ENCODE measurements at places on chromosomes 11 and 22.

- DNase-seq = no peak
Measured at GRCh38 chr11:2160736-2161259, at the start of gene INS. Gene INS (minus strand): TSS chr11:2161209. CDS start chr11:2160971, 238 bp downstream.

DNA sequence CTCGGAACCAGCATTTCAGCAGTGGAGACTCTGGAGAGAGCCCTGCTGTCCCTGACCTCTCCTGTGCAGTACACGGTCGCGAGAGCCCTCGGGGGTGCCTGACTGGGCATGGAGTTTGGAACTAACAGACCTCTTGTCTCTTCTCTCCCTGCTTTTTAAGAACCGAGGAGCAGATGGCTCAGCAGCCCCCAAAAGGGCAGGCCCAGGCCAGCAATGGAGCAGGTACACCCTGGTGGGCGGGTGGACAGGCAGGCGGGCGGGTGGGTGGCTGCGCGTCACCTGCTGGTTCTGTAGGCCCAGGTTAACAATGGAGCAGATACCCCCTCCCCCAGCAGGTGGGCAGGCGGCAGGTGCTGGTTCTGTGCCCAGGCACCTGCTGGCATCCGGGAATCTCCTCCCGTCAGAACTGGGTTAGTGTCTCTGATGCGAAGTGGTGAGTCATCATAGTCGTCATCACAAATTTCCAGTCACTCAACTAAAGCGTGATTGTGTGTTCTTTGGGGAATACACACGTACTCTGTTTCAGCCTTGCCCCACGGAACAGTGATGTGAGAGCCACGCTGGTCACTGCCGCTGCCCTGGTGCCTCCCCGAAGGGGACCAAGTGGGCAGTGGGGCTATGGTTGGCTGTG lies 41.1 kb downstream of the GRAMD4 start:
- peak; percentile 45 for DNase-seq

GRCh38 chr11:118485273-118485672 lies 42.0 kb upstream of the TTC36 start:
- no peak for DNase-seq

GRCh38 chr11:126743628-126744027 lies 256.9 kb downstream of the KIRREL3 start:
- DNase-seq = no peak

DNA sequence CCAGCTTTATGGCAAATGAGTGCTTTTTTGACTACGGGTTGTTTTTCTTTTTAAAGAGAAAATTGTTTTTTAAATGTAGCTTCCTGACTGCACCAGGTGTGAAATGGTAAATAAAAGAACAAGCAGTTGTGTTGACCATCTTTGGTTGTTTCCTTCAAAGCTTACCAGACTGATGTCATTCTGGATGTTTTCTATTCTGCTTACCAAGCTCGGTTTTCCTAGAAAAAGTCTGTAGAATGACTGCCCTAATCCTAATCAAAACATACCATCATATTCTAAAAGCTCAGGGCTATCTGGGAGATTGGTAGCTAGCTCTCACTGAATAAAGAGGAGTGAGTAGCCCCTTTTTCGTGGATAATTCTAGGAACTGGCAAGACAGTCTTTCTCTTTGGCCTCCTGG lies 77.7 kb downstream of the GAB2 start:
- DNase-seq = no peak

GRCh38 chr11:128552783-128553661 lies 34.3 kb downstream of the ETS1 start:
- DNase-seq = no peak

- no peak for DNase-seq
Measured at GRCh38 chr11:35334385-35335090, 84.8 kb downstream of the SLC1A2 start.

DNA sequence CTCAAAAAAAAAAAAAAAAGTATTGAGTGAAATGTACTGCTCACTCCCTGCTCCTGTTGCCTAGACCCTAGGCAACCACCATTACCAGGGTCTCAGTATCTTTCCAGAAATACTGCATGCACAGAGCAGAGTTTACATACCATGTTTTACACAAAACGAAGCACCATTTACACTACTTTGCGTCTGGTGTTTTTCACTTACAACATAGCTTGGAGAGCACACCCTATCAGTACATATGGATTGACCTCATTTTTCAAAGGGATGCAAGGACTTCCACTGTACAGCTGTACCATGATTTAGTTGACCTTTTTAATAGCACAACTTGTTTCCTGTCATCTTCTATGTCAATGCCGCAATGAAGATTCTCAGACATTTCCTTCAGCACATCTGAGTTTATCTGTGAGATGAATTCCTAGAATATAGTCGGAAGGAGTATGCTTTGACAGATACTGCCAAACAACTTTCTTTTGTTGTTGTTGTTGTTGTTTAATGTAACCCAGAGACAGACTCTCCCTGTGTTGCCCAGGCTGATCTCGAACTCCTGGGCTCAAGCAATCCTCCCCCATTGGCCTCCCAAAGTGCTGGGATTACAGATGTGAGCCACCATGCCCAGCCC lies 6.1 kb downstream of the MYH9 start:
- no peak for DNase-seq

- DNase-seq = no peak
Measured at GRCh38 chr11:7606496-7606895, 66.8 kb downstream of the CYB5R2 start.

DNA sequence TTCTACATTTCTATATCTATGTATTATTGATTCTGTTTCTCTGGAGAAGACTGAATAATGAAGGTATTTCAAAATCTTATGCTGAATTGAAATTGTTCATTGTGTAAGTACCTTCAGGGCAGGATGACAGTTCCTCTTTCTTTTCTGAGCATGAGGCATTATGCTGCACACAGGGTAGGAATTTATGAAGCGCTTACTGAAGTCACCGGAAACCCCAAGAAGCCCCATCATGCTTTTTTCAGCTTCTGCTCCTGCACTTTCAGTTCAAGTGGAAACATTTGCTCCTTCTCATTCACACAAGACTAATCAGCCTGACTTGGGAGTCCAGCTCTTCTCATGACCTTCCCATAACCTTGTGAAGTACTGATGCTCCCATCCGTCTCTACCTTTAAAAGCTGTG lies 314.7 kb upstream of the SORL1-AS1 start:
- DNase-seq = no peak

- no peak for DNase-seq
Measured at GRCh38 chr22:30201945-30202344, 44.6 kb downstream of the LIF start.

DNA sequence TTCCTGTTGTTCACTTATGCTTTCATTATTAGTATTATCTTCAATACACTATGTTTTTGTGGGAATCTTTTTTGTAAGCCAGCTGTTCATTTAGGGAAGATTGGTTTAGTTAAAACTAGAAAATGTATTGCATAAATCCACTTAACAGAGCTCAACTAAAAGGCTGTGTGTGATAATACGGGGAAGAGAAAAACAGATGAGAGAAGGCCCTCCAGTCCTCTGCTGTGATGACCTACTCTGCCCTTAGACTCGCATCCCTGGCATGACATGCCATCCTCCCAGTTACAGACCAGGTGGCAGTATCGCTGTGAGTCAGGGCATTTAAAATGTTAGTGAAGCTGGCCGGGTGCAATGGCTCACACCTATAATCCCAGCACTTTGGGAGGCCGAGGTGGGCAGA lies 173.4 kb upstream of the TTC12 start:
- DNase-seq = no peak

GRCh38 chr11:127709960-127710359 lies 709.4 kb upstream of the KIRREL3 start:
- no peak for DNase-seq

DNA sequence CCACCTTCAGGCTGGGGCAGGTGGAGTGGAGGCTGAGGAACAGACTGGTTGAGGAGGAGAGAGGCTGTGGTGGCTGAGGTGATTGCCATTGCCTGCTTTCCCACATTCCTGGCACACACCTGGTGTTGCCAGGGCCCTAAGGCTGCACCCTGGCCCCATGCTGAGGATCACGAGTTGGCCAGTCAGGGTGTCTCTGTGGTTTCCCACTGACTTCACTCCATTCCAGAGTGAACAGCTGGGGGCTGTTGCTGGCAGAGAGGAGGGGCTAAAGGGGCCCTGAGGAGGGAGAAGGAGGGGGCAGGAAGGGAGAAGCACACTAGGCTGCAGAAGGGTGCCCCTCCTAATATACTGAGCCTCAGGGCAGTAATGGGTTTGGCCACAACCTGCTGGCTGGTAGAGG lies 1.8 kb downstream of the TMEM86A start:
- no peak for DNase-seq

- no peak for DNase-seq
Measured at GRCh38 chr11:30583476-30584280, 2.5 kb downstream of the MPPED2 start.

DNA sequence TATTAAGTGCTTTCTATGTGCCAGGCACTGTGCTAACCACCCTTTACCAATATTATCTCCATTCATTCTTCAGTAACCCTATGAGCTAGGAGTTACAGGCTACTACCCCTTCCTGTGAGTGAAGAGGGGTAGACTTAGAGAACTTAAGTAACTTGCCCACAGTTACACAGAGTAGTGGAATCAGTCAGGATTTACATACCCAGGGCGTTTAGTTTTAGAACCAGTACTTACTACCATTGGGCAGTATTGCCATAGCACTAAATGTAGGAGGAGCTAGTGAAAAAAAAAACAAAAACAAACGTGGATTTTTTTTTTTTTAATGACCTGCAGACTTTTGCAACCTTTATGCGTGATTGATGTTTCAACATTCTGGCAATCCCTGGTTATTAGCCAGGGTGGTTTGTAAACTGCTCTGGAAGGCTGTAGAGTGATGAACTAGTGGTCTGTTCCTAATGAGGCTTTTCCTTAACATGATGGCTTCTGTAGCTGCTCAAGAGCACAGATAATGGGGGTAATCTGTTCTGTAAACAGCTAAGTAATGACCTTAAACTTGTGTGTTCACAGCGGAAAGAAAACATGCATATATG lies 11.4 kb downstream of the TBCEL start:
- no peak for DNase-seq

DNA sequence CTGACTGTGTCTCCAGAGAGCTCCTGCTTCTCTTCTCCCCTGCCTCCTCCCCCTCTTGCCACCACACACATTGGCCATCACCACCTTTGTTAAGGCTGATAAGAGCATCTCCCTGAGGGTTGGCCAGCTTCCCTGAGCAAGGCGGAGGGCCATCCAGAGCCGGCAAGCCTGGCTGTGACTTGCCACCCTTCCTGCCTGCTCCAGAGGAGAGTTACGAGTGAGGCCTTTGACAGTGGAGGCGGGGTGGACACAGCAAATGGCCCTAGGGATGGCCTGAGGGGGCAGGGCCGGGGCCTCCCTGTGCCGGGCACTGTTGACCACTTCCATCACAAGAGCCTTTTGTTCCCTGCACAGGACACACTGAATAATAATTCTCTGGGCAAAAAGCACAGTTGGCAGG lies 5.4 kb downstream of the FREY1 start:
- no peak for DNase-seq

DNA sequence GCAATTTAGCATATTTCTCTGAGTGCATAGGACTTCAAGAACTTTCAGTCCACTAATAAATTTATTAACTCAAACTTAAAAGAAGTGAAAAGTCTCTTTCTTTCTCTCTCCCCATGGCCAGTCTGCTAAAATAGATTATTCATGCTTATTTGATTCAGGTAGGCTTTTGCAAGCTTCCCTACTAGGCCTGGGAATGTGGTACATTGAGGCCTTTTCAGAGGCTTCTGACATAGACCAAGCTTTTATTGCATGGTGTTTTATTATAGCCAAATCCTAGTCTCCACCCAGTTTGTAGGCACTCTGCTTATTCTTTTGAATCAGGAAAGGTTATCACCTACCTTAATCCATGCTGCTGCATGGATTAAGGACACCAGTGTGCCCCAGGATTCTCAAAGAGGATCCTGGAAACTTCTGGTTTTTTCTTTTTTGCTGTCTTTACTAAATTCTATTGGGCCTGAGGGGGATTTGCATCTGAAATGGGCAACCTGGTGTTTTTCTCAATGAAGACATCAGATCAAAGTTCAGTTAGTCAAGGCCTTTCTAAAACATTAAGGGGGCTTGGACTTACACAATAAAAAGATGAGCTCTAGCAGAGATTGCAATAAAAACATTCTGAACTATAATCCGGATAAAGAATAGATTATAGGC lies 92.2 kb downstream of the ELP4 start:
- DNase-seq = no peak

GRCh38 chr22:22023581-22024137 lies 41.1 kb upstream of the TOP3B start:
- no peak for DNase-seq

DNA sequence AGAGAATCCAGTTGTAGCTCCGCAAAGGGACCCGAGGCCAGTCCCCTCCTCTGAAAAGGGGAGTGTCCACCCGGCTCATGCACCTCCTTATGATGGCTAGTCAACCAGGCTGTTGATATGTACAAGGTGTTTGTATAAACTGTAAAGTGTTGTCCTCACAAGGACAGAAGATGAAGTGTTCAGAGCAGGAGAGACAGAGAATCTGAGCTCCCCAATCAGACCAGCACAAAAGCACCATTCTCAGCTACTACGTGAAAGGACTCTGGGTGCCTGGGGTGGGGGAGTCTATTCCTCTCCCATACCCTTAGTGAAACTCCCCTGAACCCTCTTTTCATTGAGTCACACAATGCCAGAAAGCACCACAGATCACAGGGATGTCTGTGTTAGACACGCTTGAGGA lies 49.4 kb downstream of the MN1 start:
- no peak for DNase-seq

DNA sequence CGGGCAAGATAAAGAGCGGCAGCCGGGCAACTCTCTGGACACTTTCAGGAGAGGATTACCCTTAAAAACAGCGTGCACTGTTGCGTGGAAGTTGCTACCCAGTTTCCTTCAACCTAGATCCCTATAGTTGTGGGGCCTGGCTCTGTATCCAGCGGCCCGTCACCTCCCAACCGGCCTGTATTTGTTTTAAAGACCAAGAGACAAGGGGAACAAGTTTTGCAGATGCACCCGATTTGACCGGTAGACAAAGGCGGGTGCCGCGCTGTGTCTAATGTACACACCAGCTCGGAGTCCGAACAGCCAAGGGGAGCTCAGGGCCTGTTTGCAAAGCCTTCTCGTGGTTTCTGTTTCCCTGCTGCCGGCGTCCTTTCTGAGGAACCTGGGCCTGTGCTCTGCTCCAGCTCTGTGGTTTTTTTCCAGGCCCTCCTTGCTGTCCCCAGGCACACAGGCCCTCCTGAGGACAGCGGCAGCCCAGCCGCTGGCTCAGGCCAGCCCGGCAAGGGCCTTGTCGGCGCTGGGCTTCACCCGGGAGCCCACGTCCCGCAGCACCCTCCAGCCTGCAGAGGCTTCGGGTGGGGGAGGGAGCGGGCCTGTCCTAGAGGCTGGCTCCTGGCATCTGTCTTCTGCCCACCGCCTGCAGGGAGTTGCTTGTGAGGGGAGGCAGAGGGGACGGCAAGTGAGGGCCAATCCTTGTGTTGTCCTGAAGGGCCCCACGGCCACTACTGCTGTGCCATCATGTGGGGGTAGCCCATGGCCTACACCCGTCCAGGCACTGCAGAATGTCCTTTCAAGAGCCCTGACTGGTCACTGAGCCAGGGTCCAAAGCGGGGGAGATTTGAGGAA lies 1.4 kb downstream of the TBX1 start:
- DNase-seq = no peak

GRCh38 chr22:21082248-21082647 lies 36.5 kb downstream of the LRRC74B start:
- no peak for DNase-seq

GRCh38 chr11:68677432-68677831 lies 6.9 kb upstream of the GAL start:
- no peak for DNase-seq

- no peak for DNase-seq
Measured at GRCh38 chr11:107688322-107688918, 23.4 kb downstream of the SLN start.

- no peak for DNase-seq
Measured at GRCh38 chr22:31998784-31999385, 44.2 kb upstream of the SLC5A1 start.

- peak; percentile 57 for DNase-seq
Measured at GRCh38 chr11:78564490-78565467, 9.9 kb downstream of the NARS2 start.

GRCh38 chr11:47377571-47378009 lies 757 bp downstream of the SPI1 start:
- DNase-seq = no peak
